ENCODE measurements at places on chromosomes 16 and 17. TPM values are rescaled to one million over a fixed set of nuclear protein-coding genes. Genes with fewer than 3 reads are reported as not detected.
A peak's percentile ranks its signal among the peaks of the same experiment; 100 is the strongest.

- H3K4me1 ChIP-seq: no peaks in the 10 kb centered on the region
- H3K4me3 ChIP-seq: no peak overlapping the region
Observed at GRCh38 chr16:82972331-82972919, 345.7 kb downstream of the CDH13 start.

GRCh38 chr17:1313270-1314005 is 34.0 kb downstream of the TRARG1 start:
- H3K36me3 ChIP-seq: no peaks in the 10 kb centered on the region
- H3K27ac ChIP-seq: no peak overlapping the region
- no peak overlapping the region for H3K4me3 ChIP-seq
- no peaks in the 10 kb centered on the region for H3K4me1 ChIP-seq
- no peak for DNase-seq

EARS2 gene
- total RNA-seq: 33.0 TPM

CA4 gene
- 12.3 TPM for total RNA-seq

SKA2 gene
- 4.0 TPM for total RNA-seq

HSF5 gene
- total RNA-seq: 0.28 TPM

- H3K4me1 ChIP-seq: no peaks in the 10 kb centered on the region
- no peak overlapping the region for H3K27ac ChIP-seq
- no peak overlapping the region for H3K4me3 ChIP-seq
- DNase-seq: no peak
Observed at GRCh38 chr17:38458521-38458920, 30.3 kb downstream of the ARHGAP23 start.

DNA sequence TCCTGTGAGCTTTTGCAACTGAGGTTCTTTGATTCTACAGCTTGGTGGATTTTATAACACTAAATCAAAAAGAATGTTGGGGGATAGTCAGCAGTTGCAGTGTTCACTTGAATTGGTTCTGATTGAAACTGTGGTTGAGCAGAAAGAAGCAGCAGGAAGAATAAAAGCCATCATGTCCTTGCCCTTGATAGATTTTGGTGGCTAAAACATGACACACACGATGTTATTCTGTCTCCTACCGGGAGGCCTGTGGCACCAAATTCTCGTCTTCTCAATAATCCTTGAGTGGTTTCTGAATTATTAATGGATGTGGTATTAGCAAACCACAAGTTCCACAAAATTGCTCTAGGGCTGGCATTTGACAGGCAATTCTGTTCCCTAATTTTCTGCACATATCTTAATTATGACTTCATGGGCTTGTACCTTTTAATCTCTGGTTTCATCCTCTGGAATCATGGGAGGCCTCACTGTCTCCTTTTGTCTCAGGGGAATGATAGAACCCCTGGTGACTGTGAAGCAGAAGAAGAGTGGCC is 338.2 kb downstream of the SNX29 start:
- no peaks in the 10 kb centered on the region for H3K4me1 ChIP-seq
- no peaks in the 10 kb centered on the region for H3K27me3 ChIP-seq
- no peak overlapping the region for H3K4me3 ChIP-seq

TMEM235 gene
- total RNA-seq: not detected

GRCh38 chr16:2518823-2519710 is 1.1 kb upstream of the AMDHD2 start:
- peaks cover 68% of the 10 kb centered on the region for H3K4me1 ChIP-seq
- H3K27ac ChIP-seq: peak overlapping the region; percentile 96
- H3K27me3 ChIP-seq: no peaks in the 10 kb centered on the region
- no peak for DNase-seq
- no peak overlapping the region for H3K4me3 ChIP-seq

DNA sequence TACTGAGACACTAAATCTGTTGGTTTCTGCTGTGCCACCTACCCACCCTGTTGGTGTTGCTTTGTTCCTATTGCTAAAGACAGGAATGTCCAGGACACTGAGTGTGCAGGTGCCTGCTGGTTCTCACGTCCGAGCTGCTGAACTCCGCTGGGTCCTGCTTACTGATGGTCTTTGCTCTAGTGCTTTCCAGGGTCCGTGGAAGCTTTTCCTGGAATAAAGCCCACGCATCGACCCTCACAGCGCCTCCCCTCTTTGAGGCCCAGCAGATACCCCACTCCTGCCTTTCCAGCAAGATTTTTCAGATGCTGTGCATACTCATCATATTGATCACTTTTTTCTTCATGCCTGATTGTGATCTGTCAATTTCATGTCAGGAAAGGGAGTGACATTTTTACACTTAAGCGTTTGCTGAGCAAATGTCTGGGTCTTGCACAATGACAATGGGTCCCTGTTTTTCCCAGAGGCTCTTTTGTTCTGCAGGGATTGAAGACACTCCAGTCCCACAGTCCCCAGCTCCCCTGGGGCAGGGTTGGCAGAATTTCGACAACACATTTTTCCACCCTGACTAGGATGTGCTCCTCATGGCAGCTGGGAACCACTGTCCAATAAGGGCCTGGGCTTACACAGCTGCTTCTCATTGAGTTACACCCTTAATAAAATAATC is 14.6 kb downstream of the STH start:
- no peaks in the 10 kb centered on the region for H3K27me3 ChIP-seq
- no peak overlapping the region for H3K27ac ChIP-seq
- no peak overlapping the region for H3K4me3 ChIP-seq
- no peaks in the 10 kb centered on the region for H3K4me1 ChIP-seq

NGFR gene
- total RNA-seq: not detected

MAP2K3 gene
- 109 TPM for total RNA-seq

DNA sequence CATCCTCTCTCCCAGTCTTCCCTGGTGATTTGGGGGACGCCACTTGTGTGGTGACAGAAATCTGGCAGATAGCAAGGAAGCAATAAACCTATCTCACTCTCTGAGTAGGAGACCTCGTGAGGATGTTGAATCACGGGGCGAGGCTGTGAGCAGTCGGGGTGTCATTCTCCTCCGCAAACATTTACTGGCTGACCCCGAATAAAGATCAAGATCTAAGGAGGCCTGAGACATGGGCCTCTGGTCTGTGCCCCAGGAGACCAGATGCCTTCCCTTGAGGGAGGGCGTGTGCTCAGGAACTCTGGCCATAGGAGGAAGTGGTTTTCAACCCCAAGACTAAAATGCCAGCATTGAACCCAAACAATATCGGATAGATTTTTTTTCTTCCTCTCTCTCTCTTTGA is 53.1 kb downstream of the FOXL1 start:
- no peak for DNase-seq
- no peak overlapping the region for H3K27ac ChIP-seq
- H3K36me3 ChIP-seq: no peaks in the 10 kb centered on the region
- H3K4me3 ChIP-seq: no peak overlapping the region

- no peak overlapping the region for H3K27ac ChIP-seq
- H3K4me3 ChIP-seq: no peak overlapping the region
- no peaks in the 10 kb centered on the region for H3K36me3 ChIP-seq
- no peaks in the 10 kb centered on the region for H3K4me1 ChIP-seq
- DNase-seq: no peak
- no peaks in the 10 kb centered on the region for H3K27me3 ChIP-seq
Observed at GRCh38 chr17:39485555-39485954, 24.3 kb downstream of the CDK12 start.

KCNJ12 gene
- total RNA-seq: 0.94 TPM

DNA sequence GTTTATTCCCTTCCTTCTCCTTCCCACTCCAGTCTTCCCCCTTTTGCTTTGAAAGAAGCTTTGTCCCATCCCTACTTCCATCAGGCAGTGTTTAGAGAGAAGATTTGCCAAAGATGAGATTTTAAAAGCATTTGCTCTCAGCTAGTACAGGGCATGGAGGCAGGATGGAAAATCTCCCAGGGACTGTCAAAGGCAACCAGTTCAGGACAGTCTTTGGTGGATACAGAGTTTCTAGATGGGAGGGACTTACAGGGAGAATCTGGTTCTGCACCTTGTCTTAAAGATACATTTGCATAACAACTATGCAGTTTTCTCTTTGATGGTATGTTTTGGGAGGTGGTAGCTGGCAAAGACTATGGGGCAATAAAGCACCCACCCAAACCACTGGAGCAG is 26.2 kb downstream of the CHD9 start:
- peak overlapping the region; percentile 61 for H3K27ac ChIP-seq
- H3K4me3 ChIP-seq: no peak overlapping the region
- H3K4me1 ChIP-seq: no peaks in the 10 kb centered on the region
- no peak for DNase-seq
- no peaks in the 10 kb centered on the region for H3K36me3 ChIP-seq
- H3K27me3 ChIP-seq: no peaks in the 10 kb centered on the region

B9D1 gene
- 5.6 TPM for total RNA-seq

DNA sequence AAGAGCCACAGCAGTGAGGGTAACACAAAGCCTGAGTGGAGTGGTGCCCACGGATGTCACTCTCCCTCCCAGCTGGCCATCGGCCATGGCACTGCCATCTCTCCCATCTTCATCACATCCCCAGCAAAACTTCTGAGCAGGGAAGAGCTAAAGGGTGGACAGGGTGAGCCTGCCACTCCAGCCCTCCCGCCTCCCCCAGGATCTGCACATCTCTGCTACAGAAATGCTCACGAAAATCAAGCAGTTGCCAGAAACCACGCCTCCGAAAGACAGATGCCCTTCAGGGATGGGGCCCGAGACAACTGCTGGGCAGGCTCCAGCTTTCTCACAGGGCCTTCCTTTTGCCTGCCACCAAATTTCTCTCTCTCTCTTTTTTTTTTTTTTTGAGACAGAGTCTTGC is 3.6 kb downstream of the GRIN2C start:
- no peak for DNase-seq
- no peak overlapping the region for H3K4me3 ChIP-seq
- peaks cover 27% of the 10 kb centered on the region for H3K4me1 ChIP-seq
- H3K27ac ChIP-seq: no peak overlapping the region
- H3K27me3 ChIP-seq: peaks cover 3% of the 10 kb centered on the region
- H3K36me3 ChIP-seq: no peaks in the 10 kb centered on the region

TBC1D3B gene
- total RNA-seq: 18.2 TPM

DNA sequence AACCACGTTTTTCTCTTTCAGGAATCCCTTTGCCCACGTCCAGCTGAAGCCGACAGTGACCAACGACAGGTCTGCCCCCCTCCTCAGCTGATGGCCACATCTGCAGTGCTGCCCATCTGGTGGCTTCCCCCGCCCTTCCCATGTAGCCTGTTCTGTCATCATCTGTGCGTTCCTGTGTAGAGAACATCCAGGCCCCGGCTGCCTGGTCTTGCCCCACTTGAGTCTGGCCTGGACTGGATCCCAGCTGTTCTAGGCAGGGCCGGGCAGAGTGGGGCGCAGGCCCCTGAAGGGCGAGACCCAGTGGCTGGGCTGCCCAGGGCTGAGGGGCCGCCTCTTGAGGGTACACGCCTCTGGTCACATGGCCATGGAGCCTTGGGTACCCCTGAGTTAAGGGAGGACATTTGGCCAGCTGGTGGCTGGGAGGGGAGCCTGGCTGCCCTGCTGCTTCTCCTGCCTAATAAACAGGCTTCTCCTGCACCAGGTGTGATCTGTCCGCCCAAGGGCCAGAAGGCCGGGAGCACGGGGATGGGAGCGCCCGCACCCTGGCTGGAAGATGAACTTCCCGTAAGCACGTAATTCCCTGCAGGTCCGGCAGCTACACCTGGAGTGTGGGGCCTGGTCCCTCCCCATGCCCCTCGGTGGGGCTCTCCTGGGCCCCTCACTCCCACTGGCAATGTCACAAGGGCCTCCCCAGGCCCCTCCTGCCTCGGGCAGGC is 49.4 kb upstream of the PVALEF start:
- peaks cover 13% of the 10 kb centered on the region for H3K4me1 ChIP-seq
- no peaks in the 10 kb centered on the region for H3K27me3 ChIP-seq
- H3K36me3 ChIP-seq: no peaks in the 10 kb centered on the region

DNA sequence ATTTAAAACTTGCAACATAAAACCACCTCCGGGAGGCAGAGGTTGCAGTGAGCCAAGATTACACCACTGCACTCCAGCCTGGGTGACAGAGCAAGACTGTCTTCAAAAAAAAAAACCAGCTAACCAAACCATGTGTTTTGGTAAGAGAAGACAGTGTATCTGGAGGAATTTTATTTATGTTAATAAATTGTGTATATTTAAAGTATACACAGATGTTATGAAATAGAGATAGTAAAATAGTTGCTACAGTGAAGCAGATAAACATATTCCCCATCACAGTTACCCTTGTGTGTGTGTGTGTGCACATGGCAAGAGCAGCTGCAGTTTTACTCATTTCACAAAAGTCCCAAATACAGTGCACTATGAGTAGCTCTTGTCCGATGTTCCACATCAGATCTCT is 54.8 kb upstream of the CRISPLD2 start:
- no peaks in the 10 kb centered on the region for H3K27me3 ChIP-seq
- H3K4me1 ChIP-seq: no peaks in the 10 kb centered on the region
- H3K27ac ChIP-seq: no peak overlapping the region

- no peaks in the 10 kb centered on the region for H3K27me3 ChIP-seq
- no peaks in the 10 kb centered on the region for H3K36me3 ChIP-seq
- H3K4me3 ChIP-seq: peak overlapping the region; percentile 10
Observed at GRCh38 chr17:44314869-44315661, 6.7 kb downstream of the RUNDC3A start.

NUPR1 gene
- total RNA-seq: 9.9 TPM

- H3K36me3 ChIP-seq: no peaks in the 10 kb centered on the region
- H3K27ac ChIP-seq: no peak overlapping the region
- no peak for DNase-seq
- no peaks in the 10 kb centered on the region for H3K4me1 ChIP-seq
- no peak overlapping the region for H3K4me3 ChIP-seq
Observed at GRCh38 chr16:73544826-73545225, 496.9 kb upstream of the ZFHX3 start.

- H3K4me1 ChIP-seq: peaks cover 3% of the 10 kb centered on the region
- H3K4me3 ChIP-seq: no peak overlapping the region
- H3K36me3 ChIP-seq: no peaks in the 10 kb centered on the region
- H3K27ac ChIP-seq: no peak overlapping the region
- DNase-seq: no peak
Observed at GRCh38 chr17:37614823-37615222, 5.6 kb upstream of the SYNRG start.
